ENCODE measurements at places on chromosomes 11 and 22. TPM values are rescaled to one million over a fixed set of nuclear protein-coding genes. Genes with fewer than 3 reads are reported as not detected.
A peak's percentile ranks its signal among the peaks of the same experiment; 100 is the strongest.

LRP4 gene
- polyA plus RNA-seq = 15.9 TPM

DNA sequence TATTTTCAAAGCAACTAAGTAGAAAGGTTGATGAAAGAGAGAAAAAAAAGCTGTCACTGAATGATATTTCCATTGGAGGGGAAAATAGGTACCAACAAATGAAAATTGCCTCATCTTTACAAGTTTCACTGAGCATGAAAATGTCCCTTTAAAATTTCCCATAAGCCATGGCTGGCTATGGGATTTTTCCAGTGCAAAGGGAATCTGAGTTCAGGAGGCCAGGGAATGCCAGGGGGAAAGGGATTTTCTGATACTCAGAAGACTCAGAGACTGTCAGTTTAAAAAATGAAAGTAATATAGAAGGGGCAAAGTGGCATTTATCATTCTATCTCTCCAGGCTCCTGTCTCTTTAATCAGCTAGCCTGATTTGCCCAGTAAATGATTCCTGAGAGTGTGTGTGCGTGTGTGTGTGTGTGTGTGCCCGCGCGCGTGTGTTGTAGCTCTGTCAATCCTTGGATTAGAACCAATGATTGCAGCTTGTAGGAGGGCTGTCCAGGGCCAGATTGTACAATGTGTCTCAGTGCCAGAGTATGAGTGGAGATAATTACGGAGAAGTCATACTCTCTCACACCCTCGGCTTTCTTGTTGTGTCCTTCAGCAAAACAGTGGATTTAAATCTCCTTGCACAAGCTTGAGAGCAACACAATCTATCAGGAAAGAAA, at the start of gene NTM:
TSS of gene NTM (plus strand) at position 526 of the 662 bp plus-strand sequence.
- no peaks in the 10 kb centered on the region for H3K4me1 ChIP-seq
- no peak within 1 kb of the TSS for H3K27ac ChIP-seq
- H3K27me3 ChIP-seq = peaks cover 8% of the 10 kb centered on the region
- DNase-seq = peak; percentile 82
- no peaks in the 10 kb centered on the region for H3K36me3 ChIP-seq
- no peak within 1 kb of the TSS for H3K4me3 ChIP-seq

DNA sequence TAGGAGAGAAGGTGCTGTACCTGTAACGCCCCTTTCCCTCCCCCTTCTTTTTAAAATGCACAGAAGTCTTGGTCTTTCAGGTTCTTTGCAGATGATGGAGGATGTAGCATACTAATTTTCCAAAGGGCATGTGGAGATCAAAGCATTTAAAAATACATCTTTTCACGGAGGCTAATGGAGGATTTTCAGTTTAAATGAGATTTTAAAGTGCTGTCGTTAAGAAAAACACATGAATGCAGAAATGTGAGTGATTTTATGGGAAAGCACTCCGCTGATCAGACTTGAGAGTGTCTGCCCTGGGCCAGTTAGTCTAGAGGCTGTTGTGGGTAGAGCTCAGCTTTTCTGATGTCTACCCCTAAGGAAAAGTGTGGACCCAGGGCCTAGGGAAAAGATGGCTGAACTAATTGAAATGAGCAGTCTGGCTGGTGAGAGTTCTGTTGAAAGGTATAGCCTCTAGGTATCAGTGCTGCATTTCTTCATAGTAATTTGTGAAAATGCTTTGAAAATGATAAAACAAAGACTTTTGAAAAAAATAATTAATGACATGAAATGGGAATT, 2.5 kb downstream of the AMOTL1 start:
- no peak overlapping the region for H3K27ac ChIP-seq
- H3K4me1 ChIP-seq = no peaks in the 10 kb centered on the region
- no peak overlapping the region for H3K4me3 ChIP-seq
- H3K27me3 ChIP-seq = peaks cover 51% of the 10 kb centered on the region
- H3K36me3 ChIP-seq = no peaks in the 10 kb centered on the region

- H3K27ac ChIP-seq = no peak overlapping the region
- H3K27me3 ChIP-seq = no peaks in the 10 kb centered on the region
- H3K4me1 ChIP-seq = peaks cover 13% of the 10 kb centered on the region
- DNase-seq = no peak
- no peaks in the 10 kb centered on the region for H3K36me3 ChIP-seq
Observed at GRCh38 chr11:72780296-72781062, 13.4 kb downstream of the STARD10 start.

GRCh38 chr11:63908631-63909401, 8.1 kb downstream of the RCOR2 start:
- peak overlapping the region; percentile 92 for H3K27ac ChIP-seq
- no peak for DNase-seq
- no peaks in the 10 kb centered on the region for H3K27me3 ChIP-seq
- H3K4me1 ChIP-seq = peaks cover 39% of the 10 kb centered on the region

GRCh38 chr11:86145439-86146156, 76.7 kb upstream of the PICALM start:
- H3K27me3 ChIP-seq = no peaks in the 10 kb centered on the region
- DNase-seq = no peak
- H3K27ac ChIP-seq = no peak overlapping the region
- H3K4me1 ChIP-seq = peaks cover 8% of the 10 kb centered on the region
- H3K36me3 ChIP-seq = no peaks in the 10 kb centered on the region

ELF5 gene
- not detected for polyA plus RNA-seq

DNA sequence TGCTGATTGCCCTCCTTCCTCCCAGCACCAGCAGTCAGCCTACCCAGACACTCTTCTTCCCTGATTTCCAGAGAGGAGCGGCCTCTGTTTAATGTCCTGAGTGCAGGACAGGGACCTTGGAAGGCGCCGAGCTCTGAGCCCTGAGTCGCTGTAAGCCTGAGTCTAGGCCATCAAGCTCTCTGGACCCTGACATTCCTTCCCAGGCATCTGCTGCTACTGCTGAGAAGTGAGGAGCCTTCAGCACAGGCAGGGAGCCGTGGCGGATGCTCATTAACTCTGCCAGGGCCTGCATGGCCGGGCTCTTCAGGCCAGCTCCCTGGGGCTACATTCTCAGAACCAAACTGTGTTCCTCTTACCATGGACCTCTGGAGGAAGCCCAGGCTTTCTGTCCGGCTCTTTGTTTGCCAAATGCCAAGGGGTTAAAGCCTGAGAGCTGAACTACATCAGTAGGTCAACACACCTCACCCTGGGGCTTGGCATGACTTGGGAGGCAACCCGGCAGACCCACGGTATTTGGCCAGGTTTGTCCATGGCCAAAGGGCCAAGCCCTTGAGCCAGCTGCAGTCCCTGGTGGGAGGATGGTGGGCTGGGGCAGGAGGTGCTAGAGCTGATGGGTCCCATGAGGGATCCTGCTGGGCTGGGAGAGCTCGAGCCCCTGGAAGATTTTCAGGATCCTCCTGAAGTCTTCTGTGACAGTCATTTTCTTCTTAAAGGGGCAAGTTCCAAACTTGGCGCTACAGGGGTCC, 721.4 kb downstream of the BRD1 start:
- no peak overlapping the region for H3K4me3 ChIP-seq
- H3K4me1 ChIP-seq = no peaks in the 10 kb centered on the region
- H3K27me3 ChIP-seq = no peaks in the 10 kb centered on the region
- H3K27ac ChIP-seq = no peak overlapping the region
- no peaks in the 10 kb centered on the region for H3K36me3 ChIP-seq
- no peak for DNase-seq

MS4A12 gene
- not detected for polyA plus RNA-seq

APOL5 gene
- not detected for polyA plus RNA-seq

DNA sequence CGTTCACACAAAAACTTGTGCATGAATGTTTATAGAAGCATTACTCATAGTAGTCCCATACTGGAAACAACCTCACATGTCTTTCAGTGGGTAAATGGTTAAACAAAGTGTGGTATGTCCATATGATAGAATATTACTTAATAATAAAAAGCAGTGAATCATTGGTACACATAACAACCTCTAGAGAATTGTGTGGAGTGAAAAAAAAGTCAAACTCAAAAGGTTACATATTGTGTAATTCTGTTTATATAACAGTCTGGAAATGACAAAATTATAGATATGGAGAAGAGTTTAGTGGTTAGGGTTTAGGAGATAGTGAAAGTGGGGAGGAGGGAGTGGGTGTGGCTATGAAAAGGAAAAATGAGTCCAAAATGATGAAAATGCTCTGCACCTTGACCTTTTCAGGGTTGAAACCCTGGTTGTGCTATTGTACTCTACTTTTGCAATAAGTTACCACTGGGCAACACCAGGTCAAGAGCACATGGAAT, 243.4 kb upstream of the DDI1 start:
- H3K4me3 ChIP-seq = no peak overlapping the region
- no peaks in the 10 kb centered on the region for H3K4me1 ChIP-seq
- DNase-seq = peak; percentile 78
- no peaks in the 10 kb centered on the region for H3K36me3 ChIP-seq
- H3K27ac ChIP-seq = no peak overlapping the region

C11orf21 gene
- polyA plus RNA-seq = 1.8 TPM

DNA sequence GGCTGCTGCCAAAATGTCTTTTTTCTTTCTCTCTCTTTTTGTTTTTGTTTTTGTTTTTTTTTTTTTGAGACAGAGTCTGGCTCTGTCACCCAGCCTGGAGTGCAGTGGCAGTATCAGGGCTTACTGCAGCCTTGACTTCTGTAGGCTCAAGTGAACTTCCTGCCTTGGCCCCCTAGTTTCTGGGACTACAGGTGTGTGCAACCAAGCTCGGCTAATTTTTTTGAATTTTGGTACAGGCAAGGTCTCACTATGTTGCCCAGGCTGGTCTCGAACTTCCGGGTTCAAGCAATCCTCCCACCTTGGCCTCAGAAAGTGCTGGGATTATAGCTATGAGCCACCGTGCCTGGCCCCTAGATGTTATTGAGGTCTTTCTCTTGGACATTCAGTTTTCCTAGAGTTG, 2.2 kb upstream of the DDX10 start:
- peaks cover 4% of the 10 kb centered on the region for H3K27me3 ChIP-seq
- H3K36me3 ChIP-seq = no peaks in the 10 kb centered on the region
- peaks cover 4% of the 10 kb centered on the region for H3K4me1 ChIP-seq
- DNase-seq = no peak

DNA sequence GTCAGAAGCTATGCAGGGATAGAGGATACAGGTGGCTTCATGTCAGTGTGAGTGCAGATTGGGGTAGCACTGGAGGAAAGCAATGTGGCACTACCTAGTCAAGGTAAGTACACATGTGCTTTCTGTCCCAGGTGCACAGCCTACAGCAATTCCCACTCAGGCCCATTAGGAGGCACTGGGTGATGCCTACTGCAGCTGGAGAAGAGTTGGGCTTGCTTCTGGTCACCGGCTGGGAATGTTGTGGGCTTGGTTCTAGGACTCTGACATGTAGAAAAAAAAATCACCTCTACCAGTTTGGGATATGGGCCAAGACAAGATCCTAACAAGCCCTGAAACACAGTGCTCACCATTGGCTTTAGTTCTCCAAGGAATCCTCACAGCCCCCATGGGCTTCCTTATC, 69.7 kb downstream of the TENM4 start:
- H3K36me3 ChIP-seq = no peaks in the 10 kb centered on the region
- H3K4me3 ChIP-seq = no peak overlapping the region
- peaks cover 13% of the 10 kb centered on the region for H3K4me1 ChIP-seq
- no peaks in the 10 kb centered on the region for H3K27me3 ChIP-seq
- DNase-seq = no peak
- no peak overlapping the region for H3K27ac ChIP-seq

DNA sequence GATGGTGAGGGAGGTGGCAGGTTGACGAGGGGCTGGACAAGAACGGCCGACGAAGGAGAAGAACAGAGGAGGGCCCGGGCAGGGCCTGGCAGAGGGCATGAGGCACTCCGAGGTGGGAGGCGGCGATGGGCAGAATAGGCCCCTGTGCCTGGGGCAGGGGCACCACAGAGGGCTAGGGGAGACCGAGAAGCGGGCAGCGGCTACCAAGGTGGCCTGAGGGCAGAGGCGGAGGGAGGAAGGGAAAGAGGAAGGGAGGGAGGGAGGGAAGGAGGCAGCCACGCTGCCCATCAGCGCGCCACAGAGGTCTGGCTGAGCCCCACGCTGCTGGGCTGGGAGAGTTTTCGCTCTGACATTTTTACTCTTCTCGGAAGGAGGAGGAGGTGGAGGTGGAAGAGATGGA, 11.3 kb downstream of the LSP1 start:
- no peaks in the 10 kb centered on the region for H3K36me3 ChIP-seq
- no peaks in the 10 kb centered on the region for H3K27me3 ChIP-seq
- H3K27ac ChIP-seq = no peak overlapping the region
- H3K4me1 ChIP-seq = no peaks in the 10 kb centered on the region
- no peak overlapping the region for H3K4me3 ChIP-seq

TMEM258 gene
- 241 TPM for polyA plus RNA-seq

TENM4 gene
- polyA plus RNA-seq = 19.0 TPM

- peaks cover 11% of the 10 kb centered on the region for H3K4me1 ChIP-seq
- H3K36me3 ChIP-seq = no peaks in the 10 kb centered on the region
- no peak overlapping the region for H3K4me3 ChIP-seq
- no peaks in the 10 kb centered on the region for H3K27me3 ChIP-seq
Observed at GRCh38 chr22:29391546-29391945, 3.2 kb upstream of the AP1B1 start.

MRGPRF gene
- 9.7 TPM for polyA plus RNA-seq

DNA sequence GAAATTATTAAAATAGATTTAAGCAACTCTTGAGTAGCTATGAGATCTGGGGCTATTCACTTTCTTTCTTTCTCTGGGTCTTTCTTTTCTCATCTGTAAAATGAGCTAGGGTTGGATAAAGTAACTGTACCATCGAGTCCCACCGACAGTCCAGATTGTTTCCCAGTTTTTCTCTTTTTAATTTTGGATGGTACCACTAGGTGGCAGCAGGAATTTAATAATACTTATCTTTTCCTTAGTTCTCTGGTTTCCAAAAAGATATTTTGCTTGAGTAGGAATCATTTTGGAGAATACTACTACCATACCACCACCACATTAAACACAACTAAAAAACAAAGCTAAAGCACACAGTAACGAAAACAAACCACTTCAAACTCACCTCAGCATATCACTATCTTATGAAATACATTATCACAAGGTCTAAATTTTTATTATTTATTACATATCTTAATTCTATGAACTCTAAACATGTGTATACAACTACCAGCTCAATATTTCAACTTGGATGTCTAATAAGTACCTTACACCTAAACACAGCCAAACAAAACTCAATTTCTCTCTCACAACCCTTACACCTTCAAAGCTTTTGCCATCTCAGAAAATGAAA, 584.0 kb downstream of the KCNA4 start:
- peak; percentile 48 for DNase-seq
- no peaks in the 10 kb centered on the region for H3K36me3 ChIP-seq
- H3K4me1 ChIP-seq = no peaks in the 10 kb centered on the region
- no peaks in the 10 kb centered on the region for H3K27me3 ChIP-seq
- no peak overlapping the region for H3K4me3 ChIP-seq

SLC6A5 gene
- polyA plus RNA-seq = not detected

DNA sequence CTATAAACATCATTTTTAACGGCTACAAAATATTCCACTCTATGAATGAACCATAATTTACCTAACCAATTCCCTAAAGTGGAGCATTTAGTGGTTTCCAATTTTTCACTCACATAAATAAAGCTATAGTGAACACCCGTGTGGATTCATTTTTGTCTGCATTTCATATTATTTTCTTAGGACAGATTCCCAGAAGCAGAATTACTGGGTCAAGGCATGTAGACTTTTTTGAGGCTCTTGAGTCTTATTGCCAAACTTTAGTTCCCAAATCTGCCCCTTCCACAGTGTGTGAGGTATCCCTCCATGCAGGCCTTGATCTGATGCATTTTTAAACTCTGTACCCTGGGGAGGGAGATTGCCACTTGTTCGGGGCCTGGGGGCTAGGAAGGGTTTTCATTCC, 198.2 kb downstream of the TENM4 start:
- H3K27me3 ChIP-seq = no peaks in the 10 kb centered on the region
- peaks cover 3% of the 10 kb centered on the region for H3K4me1 ChIP-seq
- no peak overlapping the region for H3K4me3 ChIP-seq
- H3K36me3 ChIP-seq = no peaks in the 10 kb centered on the region

GRCh38 chr11:4048340-4048739, 46.3 kb upstream of the RRM1 start:
- no peak for DNase-seq
- no peak overlapping the region for H3K4me3 ChIP-seq
- no peaks in the 10 kb centered on the region for H3K36me3 ChIP-seq
- H3K27me3 ChIP-seq = no peaks in the 10 kb centered on the region

OR11H1 gene
- not detected for polyA plus RNA-seq
